ENCODE measurements at places on chromosomes 7 and 10.

GRCh38 chr10:100993986-100994708 is 5.5 kb upstream of the LZTS2 start:
- no peak for DNase-seq

- no peak for DNase-seq
Measured at GRCh38 chr7:42645906-42646305, 266.0 kb downstream of the C7orf25 start.

GRCh38 chr10:30736685-30737232 is 107.2 kb upstream of the LYZL2 start:
- peak; percentile 28 for DNase-seq

DNA sequence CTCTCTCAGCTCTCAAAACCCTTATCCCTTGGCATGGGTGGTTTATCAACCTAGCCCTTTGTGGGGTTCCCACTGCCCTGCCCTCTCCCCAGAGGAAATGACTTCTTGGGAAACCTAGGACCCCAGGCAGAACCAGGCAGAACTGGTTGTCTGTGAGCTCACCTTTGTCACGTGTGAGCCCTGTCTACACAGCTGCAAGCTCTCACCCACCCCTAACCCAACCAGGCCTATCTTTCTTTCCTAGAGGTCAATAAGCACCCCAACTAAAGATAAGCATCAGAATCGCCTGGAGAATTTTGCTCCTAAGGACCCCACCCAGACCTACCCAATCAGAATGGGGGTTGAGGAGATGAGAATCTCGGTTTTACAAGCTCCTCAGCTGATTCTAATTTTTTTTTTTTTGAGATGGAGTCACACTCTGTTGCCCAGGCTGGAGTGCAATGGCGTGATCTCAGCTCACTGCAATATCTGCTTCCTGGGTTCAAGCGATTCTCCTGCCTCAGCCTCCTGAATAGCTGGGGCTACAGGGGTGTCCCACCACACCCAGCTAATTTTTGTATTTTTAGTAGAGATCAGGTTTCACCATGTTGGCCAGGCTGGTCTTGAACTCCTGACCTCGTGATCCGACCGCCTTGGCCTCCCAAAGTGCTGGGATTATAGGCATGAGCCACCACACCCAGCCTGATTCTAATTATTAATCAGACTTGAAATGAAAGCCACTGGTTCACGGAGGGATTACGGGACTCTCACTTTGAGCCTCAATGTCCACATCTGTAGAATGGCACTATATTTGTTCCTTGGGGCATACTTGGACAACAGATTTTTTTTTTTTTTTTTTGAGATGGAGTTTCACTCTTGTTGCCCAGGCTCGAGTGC is 7.5 kb upstream of the DDIT4 start:
- DNase-seq, result no peak

DNA sequence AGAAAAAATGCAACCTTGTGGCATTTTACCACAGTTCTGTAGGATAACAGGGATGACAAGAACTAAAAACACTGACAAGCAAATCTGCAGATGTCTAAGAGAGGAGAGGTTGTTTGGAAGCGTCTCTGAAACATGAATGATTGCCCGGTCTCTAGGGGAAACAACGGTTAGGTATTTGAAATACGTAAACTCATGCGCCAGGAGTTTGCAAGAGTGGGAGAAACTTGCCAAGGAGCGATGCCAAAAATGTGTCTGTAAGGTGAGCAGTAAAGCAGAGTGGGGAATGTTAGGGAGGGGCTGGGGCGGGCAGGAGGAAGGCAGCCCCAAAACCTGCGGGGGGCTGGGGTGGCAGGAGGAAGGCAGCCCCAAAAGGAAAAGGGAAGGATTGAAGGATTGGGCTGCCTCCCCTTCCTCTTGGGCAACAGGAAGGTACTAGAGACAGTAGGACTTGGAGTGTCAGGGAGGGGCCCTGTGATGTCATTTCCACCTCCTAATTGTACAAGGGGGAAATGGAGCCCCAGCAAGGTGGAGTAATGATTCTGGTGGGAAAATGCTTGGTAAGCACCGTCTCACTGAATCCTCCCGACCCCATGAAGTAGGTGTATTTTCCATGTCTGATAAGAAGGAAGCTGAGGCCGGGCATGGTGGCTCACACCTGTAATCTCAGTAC is 33.2 kb upstream of the PLEKHA1 start:
- no peak for DNase-seq

- DNase-seq, result no peak
Measured at GRCh38 chr10:76045174-76045573, 613.8 kb downstream of the LRMDA start.

DNA sequence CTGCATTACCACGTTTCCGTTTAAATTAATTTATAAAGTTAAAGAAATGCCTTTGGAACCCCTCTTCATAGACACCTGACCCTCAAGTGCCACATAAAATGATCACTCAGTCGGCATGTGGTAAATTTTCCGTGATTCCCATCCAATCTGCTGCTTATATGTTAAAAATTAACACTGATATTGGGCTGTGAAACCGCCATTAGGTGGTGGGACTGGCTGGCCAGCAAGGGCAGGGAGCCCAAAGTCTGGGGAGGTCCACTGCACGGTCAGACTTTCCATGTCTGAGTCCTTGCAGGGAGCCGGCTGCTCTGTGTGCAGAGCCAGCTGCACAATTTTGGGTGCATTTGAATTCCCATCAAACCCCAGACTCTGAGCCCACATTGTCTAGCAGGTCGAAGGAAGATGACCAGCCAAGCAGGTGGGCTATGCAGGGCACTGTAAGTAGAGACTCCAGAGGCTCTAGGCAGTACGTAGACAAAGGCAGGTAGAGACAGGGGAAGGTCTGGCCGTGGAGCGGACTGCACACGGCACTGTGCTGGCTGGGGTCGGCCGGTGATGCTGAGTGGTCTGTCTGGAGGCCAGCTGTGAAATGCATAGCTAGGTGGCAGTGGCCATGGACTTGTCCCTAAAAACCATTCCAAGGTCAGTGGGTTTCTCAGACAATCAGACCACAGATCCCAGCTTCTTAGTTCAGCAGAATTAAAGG is 122.9 kb downstream of the SH3PXD2A start:
- DNase-seq, result no peak

GRCh38 chr10:51918440-51918839 is 219.0 kb upstream of the CSTF2T start:
- no peak for DNase-seq

- DNase-seq, result no peak
Measured at GRCh38 chr10:88835910-88836221, 15.8 kb downstream of the ANKRD22 start.

- DNase-seq, result no peak
Measured at GRCh38 chr7:5248201-5248885, 34.4 kb upstream of the SLC29A4 start.

DNA sequence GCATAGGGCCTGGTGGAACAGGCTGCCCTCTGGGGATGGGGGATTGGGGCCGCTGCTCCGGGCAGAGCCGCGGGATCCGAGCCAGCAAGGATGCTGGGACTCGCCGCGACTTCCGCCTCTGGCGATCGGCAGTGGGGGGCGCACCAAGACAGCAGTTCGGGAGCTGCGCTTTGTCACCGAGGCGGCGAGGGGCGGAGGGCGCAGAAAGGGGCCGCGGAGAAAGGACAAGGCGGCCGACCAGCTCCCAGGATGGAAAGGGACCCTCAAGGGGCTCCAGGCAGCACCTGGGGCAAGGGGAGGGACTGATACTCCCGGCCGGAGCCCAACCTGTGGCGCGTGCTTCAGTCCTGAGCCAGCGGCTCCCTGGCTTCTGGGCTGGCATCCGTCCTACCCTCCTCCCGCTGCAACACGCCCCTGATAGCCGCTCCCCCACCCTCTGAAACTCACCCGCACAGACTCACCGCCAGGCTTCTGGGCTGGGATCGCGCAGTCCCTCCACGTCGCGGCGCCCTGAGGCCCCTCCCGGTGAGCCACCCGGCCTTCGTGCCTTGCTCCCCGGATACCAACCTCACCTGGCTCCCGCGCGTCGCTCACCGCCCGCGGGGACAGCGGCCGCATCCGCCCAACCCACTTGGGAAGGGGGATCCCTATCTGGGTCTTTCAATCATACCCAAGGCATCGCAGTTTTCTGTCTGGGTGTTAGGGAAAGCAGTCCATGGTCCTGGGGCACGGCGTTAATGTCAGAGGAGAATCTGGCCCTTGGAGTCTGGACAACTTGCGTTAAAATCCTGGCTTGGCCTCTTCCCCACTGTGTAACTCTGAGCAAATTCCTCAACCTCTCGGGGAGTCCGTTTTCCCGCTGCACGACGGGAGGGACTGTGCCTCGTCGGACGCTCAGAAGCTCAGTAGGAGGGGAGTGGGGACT is 7.0 kb upstream of the EVX1 start:
- DNase-seq, result no peak

DNA sequence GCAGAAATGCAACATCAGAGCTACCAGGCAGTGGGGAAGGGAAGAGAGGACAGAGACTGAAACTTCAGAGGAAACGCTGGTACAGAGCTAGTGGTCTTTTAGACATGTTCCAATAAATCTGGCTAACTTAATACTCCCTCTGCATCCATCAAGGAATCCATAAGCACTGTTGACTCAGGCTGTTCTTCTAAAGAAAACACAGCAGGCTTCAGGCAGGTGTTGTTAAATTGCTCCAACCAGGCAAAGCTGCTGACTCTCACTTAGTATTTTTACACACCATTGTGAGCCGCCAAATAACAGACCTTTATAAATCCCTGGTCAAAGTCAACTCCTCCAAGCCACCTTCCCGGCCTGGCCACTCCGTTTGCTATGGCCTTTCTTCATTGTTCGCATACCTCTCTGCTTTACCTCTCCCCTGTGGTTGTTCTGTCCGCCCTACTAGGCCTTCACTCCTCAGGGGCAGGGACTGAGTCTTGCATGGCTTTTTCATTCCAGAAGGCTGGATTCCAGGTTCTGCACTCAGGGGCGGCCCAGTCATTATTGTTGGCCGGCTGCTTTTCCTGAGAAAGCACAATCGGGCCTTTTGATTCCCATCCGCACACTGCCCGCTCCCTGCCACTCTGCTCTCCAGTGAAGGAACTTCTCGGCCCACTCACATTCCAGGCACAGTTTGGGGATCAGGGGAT is 18.4 kb downstream of the CREB3L2 start:
- no peak for DNase-seq

DNA sequence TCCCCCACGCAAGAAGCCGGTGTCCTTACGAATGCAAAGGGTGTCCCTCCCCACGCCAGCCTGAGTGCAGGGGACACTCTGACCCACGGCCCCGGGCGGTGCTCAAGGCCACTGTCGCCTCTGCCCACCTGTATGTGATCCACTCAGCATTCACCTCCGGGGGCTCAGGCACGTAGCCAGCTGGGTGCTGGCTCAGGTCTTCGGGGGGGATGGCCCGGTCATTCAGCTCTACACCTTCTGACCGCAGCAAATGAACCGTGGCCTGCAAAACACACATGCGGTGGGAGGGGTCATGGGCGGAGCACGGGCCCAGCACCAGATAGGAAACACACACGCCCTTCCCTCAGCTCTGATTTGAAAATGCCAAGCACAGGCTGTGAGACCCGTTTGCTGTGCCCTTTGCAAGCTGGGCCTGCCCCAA is 25.9 kb downstream of the CFAP46 start:
- DNase-seq, result no peak

DNA sequence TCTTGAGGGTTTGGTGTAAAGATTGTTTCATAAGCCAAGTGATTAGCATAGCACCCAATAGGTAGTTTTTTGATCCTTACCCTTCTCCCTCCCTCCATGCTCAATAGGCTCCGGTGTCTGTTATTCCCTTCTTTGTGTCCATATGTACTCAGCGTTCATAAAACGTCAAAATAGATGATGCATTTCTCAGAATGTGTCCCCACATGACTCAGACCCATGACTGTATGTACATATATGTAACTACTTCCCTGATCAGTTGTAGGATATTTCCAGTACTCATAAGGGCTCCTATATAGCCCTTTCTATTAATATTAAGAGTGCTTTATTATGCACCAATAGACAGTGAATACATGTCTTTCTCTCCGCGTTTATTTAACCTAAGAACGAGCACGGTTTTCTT is 466.9 kb downstream of the KIF20B start:
- no peak for DNase-seq

- no peak for DNase-seq
Measured at GRCh38 chr10:58439632-58440364, 54.6 kb downstream of the TFAM start.

GRCh38 chr7:153381275-153382040 is 621.9 kb downstream of the ACTR3B start:
- DNase-seq, result no peak

GRCh38 chr10:130809761-130810515 is 501.6 kb downstream of the TCERG1L start:
- DNase-seq, result no peak

- DNase-seq, result no peak
Measured at GRCh38 chr10:79314761-79315601, 32.3 kb upstream of the PPIF start.

- no peak for DNase-seq
Measured at GRCh38 chr7:92834507-92835260, 1.7 kb downstream of the CDK6 start.

GRCh38 chr10:101625821-101626412 is 37.8 kb downstream of the DPCD start:
- no peak for DNase-seq

DNA sequence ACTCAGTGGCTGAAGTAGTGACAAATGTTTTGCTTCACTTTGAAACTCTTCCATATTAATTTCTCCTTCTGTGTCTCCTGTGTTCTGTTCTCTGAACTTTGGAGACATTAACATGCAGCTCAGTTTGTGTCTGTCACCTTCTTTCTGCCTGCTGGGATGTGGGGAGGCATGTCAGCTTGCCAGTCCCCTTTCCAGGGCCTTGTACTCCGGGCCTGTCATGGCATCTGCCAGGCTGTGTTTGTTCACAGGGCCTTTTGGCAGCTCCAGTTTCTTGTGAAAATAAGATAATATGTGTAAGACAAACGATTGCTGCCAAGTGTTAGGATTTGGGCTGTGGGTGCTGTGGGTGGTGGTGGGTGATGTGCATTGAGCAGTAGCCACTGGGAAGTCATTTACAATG is 76.1 kb upstream of the ELMO1 start:
- no peak for DNase-seq

GRCh38 chr7:55034776-55035175 is 16.0 kb downstream of the EGFR start:
- no peak for DNase-seq

DNA sequence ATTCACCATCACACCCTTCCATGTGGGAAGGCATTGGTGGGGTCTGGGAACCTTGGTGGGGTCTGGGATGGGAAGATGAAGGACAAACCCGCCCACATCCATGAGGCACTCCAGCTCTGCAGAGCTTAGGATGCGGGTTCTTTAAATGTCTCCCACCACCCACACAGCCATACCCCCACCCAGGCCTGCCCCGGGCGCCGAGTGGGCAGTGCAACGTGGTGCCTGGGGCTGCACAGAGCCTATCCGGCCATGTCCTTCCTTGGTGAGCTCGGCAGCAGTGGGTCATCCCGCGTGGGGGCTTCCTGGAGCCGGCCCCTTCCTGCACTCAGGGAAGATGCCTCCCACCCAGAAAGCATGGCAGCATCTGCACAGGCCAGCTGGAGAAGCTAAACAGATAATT is 163.5 kb upstream of the TCERG1L start:
- no peak for DNase-seq

DNA sequence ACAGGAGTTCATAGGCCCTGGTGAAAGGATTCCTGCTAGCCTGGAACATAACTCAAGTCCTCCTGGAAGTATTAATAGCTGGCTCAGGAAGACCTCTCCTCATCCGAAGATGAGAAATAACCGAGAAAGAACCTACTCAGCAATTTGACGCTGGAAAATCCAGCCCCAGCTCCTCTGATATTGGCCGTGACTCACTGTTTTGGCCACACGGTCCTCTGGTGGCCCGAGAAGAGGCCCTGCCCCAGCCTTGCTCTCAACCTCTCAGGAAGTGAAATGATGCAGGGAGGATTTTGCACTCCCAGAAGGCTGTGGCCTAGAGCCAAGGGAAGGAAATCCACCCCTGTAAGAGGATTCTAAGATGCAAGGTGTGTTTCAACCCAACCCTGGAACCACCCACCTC is 121.6 kb downstream of the MTPAP start:
- no peak for DNase-seq

GRCh38 chr7:95694334-95694733 is 78.0 kb upstream of the DYNC1I1 start:
- no peak for DNase-seq
